ENCODE measurements at places on chromosomes 12 and 14. TPM values are rescaled to one million over a fixed set of nuclear protein-coding genes. Genes with fewer than 3 reads are reported as not detected.

LRTM2 gene
- not detected for total RNA-seq

CRIP2 gene
- 0.45 TPM for total RNA-seq

CACNB3 gene
- total RNA-seq, result 7.7 TPM

CFAP251 gene
- 2.0 TPM for total RNA-seq

CD27 gene
- total RNA-seq, result 160 TPM

BRMS1L gene
- total RNA-seq, result 4.3 TPM

CD4 gene
- total RNA-seq, result 14.1 TPM

ACSS3 gene
- not detected for total RNA-seq

KLRF1 gene
- not detected for total RNA-seq

COX14 gene
- 43.1 TPM for total RNA-seq

NOC4L gene
- total RNA-seq, result 35.6 TPM

RTN1 gene
- total RNA-seq, result not detected

TAS2R43 gene
- total RNA-seq, result 0.31 TPM

C12orf50 gene
- not detected for total RNA-seq

AQP6 gene
- not detected for total RNA-seq

NRXN3 gene
- total RNA-seq, result not detected

IL23A gene
- total RNA-seq, result 41.5 TPM

HOTAIR gene
- total RNA-seq, result not detected

YAF2 gene
- total RNA-seq, result 39.4 TPM

BHLHE41 gene
- total RNA-seq, result not detected

SYNDIG1L gene
- not detected for total RNA-seq

PMCH gene
- total RNA-seq, result not detected

GLIPR1L1 gene
- total RNA-seq, result not detected

BCAT1 gene
- 55.6 TPM for total RNA-seq

TRPV4 gene
- total RNA-seq, result not detected

AQP2 gene
- total RNA-seq, result not detected

ASIC1 gene
- 17.3 TPM for total RNA-seq

TMEM229B gene
- total RNA-seq, result 2.3 TPM

Measured in activated CD8-positive, alpha-beta T cell treated with anti-CD3 and anti-CD28 coated beads for 36 hours (primary cell).